Inflammatory macrophage treated with lipopolysaccharide for 1 hour (primary cell): ENCODE measurements at places on chromosomes 2 and 18.

- no peak for DNase-seq
Measured at GRCh38 chr2:124970030-124970429, 944.9 kb downstream of the CNTNAP5 start.

- DNase-seq = no peak
Measured at GRCh38 chr2:218009765-218010139, 7.0 kb upstream of the TNS1 start.

DNA sequence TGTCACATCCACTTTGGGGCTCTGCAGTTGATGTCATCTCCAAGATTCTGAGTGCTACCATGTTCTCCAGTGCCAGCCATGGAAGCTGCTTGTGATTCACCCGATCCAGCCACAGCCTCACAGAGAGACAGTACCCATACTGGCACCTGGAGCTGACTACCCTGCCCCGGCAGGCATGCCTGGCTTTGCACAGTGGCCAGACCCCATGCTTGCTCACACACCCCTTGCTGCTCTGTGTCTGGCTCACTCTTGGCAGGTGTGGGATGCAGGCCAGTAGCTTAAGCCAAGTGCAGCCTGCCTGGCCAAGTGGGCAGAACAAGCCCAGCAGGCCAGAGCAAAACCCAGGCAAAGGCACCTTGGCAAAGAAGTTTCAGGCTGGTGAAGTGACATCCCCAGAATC lies 828.4 kb upstream of the VRK2 start:
- DNase-seq = no peak

DNA sequence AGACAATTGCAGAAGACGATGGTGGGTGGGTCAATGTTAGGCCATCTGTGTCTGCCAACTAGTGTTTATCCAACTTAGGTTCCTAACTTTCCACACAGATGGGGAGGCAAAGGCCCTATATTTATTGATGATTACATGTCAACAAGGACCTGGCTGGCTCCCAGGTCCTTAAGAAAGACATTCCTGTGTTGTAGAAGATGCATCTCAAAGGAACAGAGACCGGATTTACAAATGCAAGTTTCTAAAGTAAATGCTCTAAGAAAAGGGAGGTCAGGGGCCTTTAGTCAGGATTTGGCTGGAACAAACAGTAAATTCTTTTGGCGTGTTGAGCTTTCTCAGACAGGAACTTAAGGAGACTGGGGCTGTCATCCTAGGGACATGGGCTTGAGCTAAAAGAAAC lies 175.0 kb downstream of the SH3BP4 start:
- DNase-seq = no peak

- no peak for DNase-seq
Measured at GRCh38 chr18:3529601-3530000, 79.6 kb downstream of the TGIF1 start.

GRCh38 chr2:117933884-117934354 lies 80.0 kb downstream of the CCDC93 start:
- no peak for DNase-seq

- no peak for DNase-seq
Measured at GRCh38 chr2:231634951-231635875, 42.5 kb downstream of the TEX44 start.

GRCh38 chr2:160053946-160054345 lies 8.5 kb downstream of the PLA2R1 start:
- no peak for DNase-seq

GRCh38 chr18:629269-630150 lies 27.9 kb upstream of the TYMS start:
- DNase-seq = no peak

GRCh38 chr2:239409976-239410375 lies 9.2 kb upstream of the HDAC4 start:
- DNase-seq = no peak

DNA sequence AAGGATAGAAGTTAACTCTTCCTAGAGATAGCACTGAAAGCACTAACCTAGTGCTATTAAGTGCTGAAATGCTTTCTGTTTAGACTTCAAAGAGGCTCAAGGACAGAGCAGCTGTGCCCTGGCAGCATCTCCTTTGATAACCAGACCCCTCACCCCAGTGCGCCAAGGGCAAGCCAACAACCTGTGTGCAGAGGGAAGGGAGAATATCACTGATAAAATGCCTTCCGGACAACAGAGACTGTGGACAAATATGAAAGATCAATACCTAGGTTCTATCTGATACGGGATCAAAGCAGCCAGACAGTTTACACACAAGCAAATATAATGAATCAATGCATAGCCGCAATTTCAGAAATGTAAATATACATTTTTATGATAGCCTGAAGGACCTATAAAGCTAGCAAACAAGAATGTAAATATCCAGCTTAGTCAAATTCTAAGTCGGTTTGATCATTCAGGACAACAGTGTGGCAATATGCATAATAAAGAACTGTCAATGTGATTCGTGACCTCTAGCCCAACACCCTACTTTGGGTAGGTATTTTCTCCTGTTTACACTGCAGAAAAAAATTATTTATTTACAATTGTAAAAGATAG lies 91.8 kb upstream of the RFX8 start:
- no peak for DNase-seq

GRCh38 chr18:46148810-46149209 lies 44.6 kb downstream of the HAUS1 start:
- DNase-seq = peak; percentile 90

- DNase-seq = no peak
Measured at GRCh38 chr2:6835467-6835866, 30.2 kb downstream of the CMPK2 start.

- no peak for DNase-seq
Measured at GRCh38 chr2:165114346-165114939, 89.4 kb downstream of the SCN3A start.

- DNase-seq = no peak
Measured at GRCh38 chr2:54909001-54909400, 141.2 kb downstream of the RTN4 start.

GRCh38 chr2:172922306-172922705 lies 153.3 kb upstream of the MAP3K20 start:
- no peak for DNase-seq

DNA sequence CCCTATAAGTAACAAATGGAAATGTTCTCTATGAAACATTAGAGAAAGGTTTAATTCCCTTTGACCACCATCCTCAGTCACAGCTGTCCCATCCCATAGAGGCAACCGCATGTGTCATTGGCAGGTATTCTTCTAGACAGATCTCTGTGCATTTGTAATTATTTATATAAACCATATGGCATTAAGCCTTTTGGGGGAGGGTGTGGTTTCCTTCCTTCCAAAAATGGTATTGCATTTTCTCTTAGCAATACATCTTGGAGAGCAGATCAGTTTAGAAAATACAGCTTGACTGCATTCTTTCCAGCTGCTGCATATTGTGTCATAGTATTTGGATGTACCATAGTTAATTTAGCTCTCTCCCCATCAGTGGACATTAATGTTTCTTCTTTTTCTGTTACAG lies 57.7 kb downstream of the LCLAT1 start:
- DNase-seq = no peak

GRCh38 chr2:205760157-205760556 lies 77.9 kb downstream of the NRP2 start:
- DNase-seq = no peak

- DNase-seq = no peak
Measured at GRCh38 chr2:96325041-96325883, at the start of gene ITPRIPL1. TSS of gene ITPRIPL1 (plus strand) at chr2:96325317. CDS start at chr2:96325840, 523 bp downstream.

- no peak for DNase-seq
Measured at GRCh38 chr2:151823651-151824050, 4.6 kb downstream of the ARL5A start.

DNA sequence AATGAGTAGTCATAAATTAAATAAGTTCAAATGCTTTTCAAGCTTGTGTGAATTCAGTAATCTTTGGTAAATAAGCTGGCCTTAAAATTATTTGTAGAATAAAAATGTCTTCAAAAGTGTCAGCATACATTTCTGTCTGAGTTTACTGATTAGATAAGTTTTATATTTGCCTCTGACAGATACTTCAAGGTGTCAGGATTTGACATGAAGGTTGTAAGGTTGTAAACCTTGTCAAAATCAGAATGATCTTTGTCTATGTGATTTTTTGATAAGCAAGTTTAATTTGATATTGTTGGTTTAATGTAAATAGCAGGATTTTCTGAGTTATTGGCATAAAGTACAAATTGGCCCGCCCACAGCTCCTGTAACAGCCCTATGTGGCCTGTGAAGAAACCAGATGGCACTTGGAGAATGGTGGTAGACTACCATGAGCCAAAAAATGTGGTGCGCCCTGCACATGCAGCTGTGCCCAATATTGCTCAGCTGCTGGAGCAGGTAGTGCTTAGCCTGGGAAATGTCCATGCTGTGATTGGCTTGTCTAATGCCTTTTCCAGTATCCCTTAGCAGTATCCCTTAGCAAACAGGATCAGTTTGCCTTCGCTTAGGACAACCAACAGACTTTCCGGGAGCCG lies 188.0 kb upstream of the SPHKAP start:
- DNase-seq = no peak

GRCh38 chr2:218733171-218734021 lies 22.8 kb downstream of the TTLL4 start:
- peak; percentile 99 for DNase-seq

DNA sequence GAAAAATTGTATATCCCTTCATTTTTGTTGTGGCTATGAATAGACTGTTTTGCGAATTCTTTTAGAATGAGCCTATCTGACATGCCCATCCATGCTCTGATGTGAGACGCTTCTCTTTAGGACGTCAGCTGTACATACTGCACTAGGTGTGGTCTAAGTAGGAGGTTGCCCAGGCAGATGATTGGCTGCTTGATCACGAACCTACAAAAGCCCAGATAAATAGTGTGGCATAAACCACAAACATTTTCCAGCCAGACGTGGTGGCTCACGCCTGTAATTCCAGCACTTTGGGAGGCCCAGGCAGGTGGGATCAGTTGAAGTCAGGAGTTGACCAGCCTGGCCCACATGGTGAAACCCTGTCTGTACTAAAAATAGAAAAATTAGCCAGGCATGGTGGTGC lies 251.8 kb downstream of the AGAP1 start:
- no peak for DNase-seq

DNA sequence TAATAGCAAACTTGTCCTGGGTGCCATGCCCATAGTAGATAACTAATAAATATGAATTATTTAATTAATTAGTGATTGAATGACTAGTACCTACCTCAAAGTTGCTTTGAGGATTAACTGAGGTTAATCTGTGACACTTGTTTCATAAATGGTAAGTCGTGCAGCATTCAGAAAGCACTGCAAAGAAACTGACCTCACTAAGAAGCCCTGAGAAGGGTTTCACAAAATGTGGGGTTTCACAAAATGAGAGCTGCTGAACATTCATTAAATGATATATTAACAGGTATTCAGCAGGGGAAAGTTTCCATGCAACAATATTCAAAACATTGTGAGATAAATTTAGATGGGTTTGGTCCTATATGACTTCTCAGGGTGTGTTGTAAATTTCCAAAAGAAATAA lies 236.2 kb downstream of the OSR1 start:
- no peak for DNase-seq

DNA sequence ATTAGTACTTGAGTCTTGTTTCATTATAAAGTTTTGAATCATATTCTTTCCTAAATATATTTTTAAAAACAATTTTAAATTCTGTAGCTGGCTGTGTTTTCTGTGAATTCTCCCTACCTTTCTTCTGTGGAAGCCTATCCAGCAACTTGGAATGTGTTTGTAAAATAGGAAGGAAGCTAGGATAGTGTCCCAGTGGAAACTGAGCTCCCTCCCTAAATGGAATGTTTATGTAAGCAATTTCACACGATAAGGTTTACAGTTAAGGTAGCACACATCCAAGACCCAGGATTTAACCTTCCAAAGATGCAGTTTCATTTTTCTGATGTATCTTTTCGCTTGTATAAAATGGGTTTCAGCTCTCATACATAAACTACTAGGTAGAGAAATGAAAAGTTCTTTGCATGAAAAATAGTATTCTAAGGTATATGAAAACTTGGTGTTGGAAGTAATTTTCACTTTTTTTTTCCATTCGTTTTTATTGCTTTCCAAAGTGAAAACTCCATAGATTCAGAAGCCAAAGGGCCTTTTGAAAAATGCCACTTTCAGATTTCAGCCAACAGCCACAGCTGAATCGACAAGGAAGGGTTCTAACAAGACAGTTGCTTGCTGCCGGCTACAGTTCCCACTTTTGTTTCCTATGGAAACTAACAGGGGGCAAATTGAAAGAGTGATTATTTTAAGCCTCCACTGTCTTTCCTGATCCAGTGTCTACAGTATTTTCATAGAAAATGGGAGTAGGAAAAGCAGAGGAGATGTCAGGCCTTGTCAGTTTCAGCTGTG lies 405.1 kb upstream of the POU3F3 start:
- no peak for DNase-seq

DNA sequence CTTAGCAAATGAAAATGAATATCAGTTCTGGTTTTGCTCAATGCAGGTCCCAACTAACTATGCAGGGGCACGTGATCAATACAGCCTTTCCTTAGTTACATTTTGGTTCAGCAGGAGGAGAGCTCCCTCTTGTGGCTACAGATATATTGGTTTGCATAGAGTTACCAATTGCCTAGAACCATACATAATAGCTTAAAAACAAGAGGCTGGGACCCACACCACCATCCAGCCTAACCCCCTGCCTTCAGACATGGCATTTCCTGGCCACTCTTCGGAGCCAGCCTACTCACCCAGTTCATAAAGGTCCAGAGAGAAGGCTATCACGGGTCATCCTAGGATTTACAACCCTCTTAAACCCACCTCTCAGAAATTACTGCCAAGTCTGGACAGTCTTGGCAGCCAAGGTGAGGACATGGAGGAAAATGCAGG lies 10.5 kb downstream of the CCDC93 start:
- DNase-seq = peak; percentile 66

- no peak for DNase-seq
Measured at GRCh38 chr2:187654535-187654934, 100.3 kb upstream of the TFPI start.

GRCh38 chr18:63346480-63347183 lies 20.4 kb downstream of the KDSR start:
- DNase-seq = no peak

- DNase-seq = no peak
Measured at GRCh38 chr2:9697909-9698308, 67.1 kb upstream of the YWHAQ start.
